Tongue (tissue), 3 donors: ENCODE measurements at places on chromosomes 1 and 21. TPM values are rescaled to one million over a fixed set of nuclear protein-coding genes. Genes with fewer than 3 reads are reported as not detected.

Gene CLCNKA
- total RNA-seq, result 0.41 TPM

Gene S100A14
- total RNA-seq, result 40.9 TPM

Gene LHX4
- total RNA-seq, result not detected

Gene PLEKHG5
- 24.5 TPM for total RNA-seq

Gene SORT1
- 30.6 TPM for total RNA-seq

Gene CIART
- total RNA-seq, result 0.92 TPM
